ENCODE measurements at places on chromosomes 12 and 14.

- DNase-seq = no peak
Measured at GRCh38 chr12:15214851-15215601, 6.2 kb downstream of the RERG start.

DNA sequence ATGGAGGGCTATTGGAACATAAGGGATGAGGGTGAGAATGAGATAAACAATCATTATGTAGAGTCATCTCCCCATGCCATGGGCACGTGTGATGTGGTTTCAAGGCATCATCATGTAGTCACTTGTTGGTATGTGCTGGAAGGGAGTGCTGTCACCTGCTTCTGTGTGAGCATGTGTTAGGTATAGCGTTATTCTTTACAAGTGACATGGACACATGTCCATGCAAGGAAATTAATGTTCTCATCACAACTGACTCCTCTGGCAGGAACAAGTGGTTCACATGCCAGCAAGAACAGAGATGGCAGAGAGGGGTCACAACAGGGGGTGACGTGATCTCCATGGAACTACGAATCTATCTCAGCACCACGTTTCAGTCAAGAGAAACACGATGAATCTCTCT lies 815.8 kb downstream of the BCL11B start:
- DNase-seq = no peak

- no peak for DNase-seq
Measured at GRCh38 chr12:127205781-127206555, 1061.0 kb upstream of the TMEM132C start.

GRCh38 chr12:61384511-61384910 lies 875.7 kb upstream of the USP15 start:
- DNase-seq = no peak

GRCh38 chr14:70981000-70981952 lies 74.0 kb downstream of the PCNX1 start:
- peak; percentile 50 for DNase-seq

DNA sequence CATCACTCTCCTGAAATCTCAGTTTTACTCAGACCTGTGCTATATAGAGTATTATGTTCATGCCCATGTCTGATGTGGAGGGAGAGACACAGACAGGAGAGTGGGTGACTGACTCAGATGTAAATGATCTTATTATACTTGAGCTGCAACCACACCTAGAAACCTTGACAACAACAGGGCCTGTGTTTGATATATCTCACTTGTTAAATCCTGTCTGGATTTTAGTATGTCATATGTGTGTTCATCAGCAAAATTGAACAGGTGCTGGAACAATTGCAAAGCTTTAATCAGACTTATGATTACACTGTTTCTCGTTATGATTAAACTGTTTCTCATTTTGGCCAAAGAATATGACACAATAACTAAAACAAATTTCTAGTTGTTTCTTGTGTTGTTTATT lies 37.7 kb downstream of the DIP2B start:
- peak; percentile 89 for DNase-seq

GRCh38 chr12:114306646-114307045 lies 99.3 kb downstream of the TBX5 start:
- no peak for DNase-seq

GRCh38 chr12:109020146-109020795 lies 597 bp downstream of the SVOP start:
- no peak for DNase-seq
